ENCODE measurements at places on chromosomes 5 and 9.

- no peak for DNase-seq
Measured at GRCh38 chr5:160938532-160938931, 86.5 kb upstream of the ATP10B start.

DNA sequence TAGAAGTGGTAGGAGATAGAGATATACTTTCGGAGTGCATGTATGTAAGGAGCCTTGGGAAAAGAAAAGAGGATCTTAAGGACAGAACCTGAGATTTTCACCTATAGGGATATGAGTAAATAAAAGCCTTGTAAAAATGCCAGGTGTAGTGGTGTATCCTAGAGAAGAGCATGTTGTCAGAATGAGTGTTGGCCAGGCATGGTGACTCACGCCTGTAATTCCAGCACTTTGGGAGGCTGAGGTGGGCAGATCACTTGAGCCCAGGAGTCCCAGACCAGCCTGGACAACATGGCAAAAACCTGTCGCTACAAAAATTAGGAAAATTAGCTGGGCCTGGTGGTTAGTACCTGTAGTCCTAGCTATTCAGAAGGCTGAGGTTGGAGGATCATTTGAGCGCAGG, 76.0 kb downstream of the IPO11 start:
- DNase-seq, result no peak

GRCh38 chr5:181223058-181223728, at the start of gene TRIM41:
Gene TRIM41 (plus strand): TSS chr5:181223281. CDS start chr5:181224000, 719 bp downstream.
- peak; percentile 98 for DNase-seq

- no peak for DNase-seq
Measured at GRCh38 chr5:120229036-120229435, 235.1 kb upstream of the PRR16 start.

- no peak for DNase-seq
Measured at GRCh38 chr9:120982836-120983235, 56.2 kb upstream of the TRAF1 start.
